Right lobe of liver (tissue), 6 donors: ENCODE measurements at places on chromosomes 6 and 20. TPM values are rescaled to one million over a fixed set of nuclear protein-coding genes. Genes with fewer than 3 reads are reported as not detected.

The AIF1 gene
- 6.7 TPM for total RNA-seq

The GRIK2 gene
- not detected for total RNA-seq

The KCNK15 gene
- total RNA-seq = not detected

The OR2H1 gene
- total RNA-seq = not detected

The SEL1L2 gene
- total RNA-seq = not detected

The EPHA7 gene
- total RNA-seq = not detected

The PPP1R16B gene
- total RNA-seq = 2.7 TPM

DNA sequence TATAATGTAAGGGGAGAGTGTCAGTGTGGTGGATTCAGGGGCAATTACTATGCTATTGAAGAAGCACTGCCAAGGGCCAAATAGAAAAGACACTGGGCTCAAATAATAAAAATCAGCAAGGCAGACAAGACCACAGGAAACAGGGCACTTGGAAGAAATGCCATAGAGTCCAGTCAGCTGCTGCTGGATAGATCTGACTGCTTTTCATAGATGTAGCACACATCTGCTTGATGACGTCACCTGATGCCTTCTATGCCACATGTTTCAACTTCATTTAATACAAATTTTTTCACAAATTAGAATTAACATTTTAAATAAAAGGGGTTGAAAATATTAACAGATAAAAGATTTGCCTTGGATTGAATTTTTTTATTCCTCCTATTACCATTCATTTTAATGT is 23.9 kb upstream of the AHI1 start:
- no peak for DNase-seq

DNA sequence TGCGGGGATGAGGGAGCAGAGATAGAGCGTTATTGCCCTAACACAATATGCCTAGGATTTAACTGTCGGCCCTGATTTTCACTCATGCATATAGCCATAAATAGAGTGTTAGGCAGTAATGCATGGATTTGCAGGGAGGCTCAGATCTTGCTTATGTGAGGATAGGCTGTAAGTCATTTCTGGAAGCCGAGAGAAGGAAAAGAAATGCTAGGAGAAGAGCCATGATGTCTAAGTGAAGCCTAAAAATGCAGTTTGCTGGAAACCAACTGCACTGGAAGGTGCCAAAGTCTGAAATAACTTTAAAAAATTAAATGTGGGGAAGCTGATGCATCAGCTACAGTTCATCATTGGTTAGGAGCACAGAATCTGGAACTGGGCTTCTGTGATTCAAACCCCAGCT is 54.3 kb downstream of the ADTRP start:
- no peak for DNase-seq

GRCh38 chr6:27668442-27669294 is 195.8 kb upstream of the ZNF184 start:
- DNase-seq = no peak

DNA sequence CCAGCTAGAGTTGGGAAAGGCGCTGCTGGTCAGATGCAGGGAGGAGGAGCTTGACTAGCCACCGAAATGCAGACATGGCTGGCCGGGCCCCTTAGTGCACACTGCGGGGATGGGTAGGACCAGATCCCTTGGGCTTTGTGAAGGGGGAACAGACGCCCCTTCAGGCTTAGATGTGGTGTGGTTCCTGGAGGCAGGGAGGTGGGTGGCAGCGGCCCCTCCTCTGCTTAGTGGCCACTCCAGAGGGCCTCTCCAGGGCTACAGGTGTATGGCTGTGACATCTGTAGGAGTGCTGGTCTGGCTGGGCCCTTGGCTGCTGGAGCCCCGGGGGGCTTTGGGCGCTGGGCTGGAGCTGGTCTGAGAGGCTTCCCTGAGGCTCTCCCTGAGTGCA is 5.9 kb downstream of the CCND3 start:
- DNase-seq = no peak

GRCh38 chr6:40946738-40947301 is 92.2 kb downstream of the UNC5CL start:
- no peak for DNase-seq

DNA sequence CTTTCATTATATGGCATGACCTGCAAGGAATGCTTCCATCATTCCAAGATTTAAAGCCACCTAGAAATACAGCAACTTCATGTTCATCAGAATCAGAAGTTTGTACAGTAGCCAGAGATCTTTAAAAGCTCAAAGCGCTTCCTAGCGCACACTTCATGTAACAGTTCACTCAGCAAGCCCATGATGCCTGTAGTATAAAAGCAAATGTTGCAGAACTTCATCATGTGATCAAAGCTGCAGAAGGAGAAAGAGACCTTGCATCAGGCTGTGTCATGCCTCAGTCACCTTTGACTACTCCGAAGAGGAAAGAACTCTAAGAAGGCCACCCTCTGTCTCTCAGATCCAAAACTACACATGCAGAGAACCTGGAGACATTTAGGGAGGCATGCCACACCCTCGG is 78.5 kb downstream of the AGPAT4 start:
- no peak for DNase-seq

DNA sequence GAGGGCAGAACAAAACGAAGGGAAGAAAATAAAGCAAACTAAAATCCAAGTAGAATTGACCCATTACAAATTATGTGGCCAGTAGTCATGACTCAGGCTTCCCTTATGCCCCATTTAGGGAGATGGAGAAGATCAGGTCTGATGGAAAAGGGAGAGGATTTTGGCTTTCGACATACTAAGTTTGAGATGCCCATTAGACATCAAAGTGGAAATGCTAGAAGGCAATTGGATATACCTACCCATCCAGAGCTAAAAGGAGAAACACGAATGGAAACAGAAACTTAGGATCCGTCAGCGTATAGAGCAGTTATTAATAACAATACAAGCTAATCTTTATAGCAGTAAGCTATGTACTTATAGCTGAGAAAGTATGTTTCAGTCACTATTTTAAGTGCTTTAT is 4.8 kb downstream of the TRPC4AP start:
- no peak for DNase-seq

- DNase-seq = peak; percentile 87
Measured at GRCh38 chr6:14804785-14805210, 441.1 kb upstream of the JARID2 start.

DNA sequence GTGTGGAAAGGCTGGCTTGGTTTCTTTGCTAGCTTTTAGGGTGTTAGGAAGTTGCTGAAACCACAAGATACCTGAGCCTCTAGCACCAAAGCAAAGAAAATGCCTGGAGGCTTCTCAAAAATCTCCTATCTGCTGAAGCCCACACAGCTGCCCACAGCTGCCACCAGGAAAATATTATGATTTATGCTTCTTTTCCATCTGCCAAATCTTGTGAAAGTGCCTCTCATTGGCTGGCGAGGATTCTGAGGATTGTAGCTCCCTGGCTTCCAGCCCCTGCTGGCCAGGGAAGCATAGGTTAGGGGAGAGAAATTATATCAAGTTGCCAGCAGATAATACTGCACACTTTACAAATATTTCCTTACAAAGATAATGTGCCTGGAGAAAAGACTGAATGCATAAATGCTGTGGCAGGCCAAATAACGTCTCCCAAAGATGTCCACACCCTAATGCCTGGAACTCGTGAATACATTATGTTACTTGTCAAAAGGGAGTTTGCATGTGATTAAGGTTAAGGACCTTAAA is 98.4 kb downstream of the MRPL14 start:
- DNase-seq = no peak

DNA sequence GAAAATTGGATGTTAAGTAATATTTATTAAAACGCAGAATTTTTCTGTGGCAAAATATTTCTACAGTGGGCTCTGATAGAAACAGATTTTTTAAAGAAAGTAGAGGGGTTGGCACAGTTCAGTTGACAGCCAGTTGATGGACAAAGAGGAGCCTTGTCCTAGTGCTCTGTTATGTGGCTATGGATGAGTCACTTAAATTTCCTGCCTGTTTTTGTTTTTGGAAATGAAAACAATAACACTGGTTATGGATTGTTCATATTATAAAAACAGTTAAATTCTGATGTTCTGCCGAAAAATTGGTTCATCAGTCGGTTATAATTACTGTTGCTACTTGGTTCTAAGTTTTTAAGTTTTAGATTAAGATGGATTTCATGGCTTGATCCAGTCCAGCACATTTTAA is 42.8 kb downstream of the MYO6 start:
- DNase-seq = no peak

GRCh38 chr20:50588034-50588736 is 78.0 kb downstream of the PTPN1 start:
- peak; percentile 79 for DNase-seq

- DNase-seq = no peak
Measured at GRCh38 chr20:24619212-24619611, 149.8 kb downstream of the SYNDIG1 start.

GRCh38 chr20:51195419-51195901 is 172.6 kb upstream of the KCNG1 start:
- DNase-seq = no peak

- DNase-seq = no peak
Measured at GRCh38 chr20:59322081-59322480, 21.7 kb downstream of the EDN3 start.

DNA sequence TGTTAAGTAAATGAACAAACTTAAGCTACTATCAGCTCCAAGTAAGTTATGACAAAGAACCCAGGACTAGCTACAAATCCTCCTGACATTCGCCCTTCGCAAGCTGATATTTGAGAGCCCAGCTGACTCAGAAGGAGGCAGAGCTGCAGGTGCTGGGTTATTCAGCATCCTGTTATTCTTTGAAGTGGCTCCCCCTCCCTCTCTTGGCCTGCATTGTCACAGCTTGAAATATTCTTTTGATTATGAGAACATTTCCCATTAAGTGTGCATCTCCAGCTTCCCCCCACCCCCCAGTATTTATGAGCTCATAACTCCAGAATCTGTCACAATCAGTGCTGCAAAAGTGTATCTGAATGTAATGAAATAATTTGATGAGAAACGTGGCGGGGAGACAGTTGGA is 78.8 kb upstream of the RALY start:
- DNase-seq = no peak

DNA sequence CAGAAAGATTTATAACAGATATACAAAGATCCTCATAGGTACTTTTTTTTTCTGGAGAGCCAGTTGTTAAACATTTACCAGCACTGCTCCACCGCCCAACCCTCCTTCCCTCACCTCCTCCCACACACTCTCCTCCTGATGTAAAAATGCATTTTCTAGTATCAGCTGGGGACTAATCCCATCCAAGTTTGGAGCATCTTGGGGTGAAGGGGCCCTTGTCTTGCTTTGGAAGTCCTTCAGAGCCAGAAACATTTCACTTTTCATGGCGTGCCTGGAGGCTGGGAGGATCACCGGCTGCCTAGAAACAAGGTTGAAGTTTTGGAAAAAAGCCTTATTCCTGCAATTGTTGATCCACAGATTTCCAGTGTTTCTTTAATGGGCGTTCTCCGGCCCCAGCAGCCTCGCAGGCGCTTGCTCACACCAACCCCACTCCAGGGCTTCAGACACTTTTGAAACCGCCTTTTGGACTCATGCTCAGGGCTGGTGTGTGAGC is 165.1 kb upstream of the AFDN start:
- no peak for DNase-seq

DNA sequence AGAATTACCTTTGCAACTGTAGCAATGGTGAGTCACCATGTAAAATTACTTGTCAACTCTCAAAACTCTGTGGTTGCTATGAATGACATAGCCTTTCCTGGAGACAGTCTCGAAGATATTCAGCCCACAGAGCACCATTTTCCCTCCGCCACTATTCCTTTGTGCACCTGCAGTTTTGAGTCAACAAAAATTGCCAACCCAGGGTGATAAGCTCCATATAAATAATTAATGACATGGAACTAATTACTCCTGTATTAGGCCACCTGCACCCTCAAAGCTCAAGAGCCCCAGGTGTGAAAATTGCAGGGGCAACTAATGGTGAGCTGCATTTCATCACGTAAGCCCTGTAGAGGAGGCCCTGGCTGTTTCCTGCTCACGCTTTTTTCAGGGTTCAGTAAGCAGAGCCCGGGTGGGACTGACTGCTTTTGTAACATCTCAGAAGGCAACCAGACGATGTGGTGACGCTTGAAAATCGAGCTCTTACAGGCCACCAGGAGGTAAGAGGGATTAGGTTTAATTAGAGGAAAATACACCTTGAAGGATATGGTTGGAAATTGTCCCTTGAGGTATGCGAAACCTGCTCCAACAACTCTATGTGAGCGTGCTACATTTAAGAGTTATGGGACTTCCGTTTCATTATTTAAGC is 70.8 kb downstream of the BMP2 start:
- DNase-seq = no peak

- DNase-seq = no peak
Measured at GRCh38 chr6:36755435-36756348, 58.1 kb downstream of the RAB44 start.

DNA sequence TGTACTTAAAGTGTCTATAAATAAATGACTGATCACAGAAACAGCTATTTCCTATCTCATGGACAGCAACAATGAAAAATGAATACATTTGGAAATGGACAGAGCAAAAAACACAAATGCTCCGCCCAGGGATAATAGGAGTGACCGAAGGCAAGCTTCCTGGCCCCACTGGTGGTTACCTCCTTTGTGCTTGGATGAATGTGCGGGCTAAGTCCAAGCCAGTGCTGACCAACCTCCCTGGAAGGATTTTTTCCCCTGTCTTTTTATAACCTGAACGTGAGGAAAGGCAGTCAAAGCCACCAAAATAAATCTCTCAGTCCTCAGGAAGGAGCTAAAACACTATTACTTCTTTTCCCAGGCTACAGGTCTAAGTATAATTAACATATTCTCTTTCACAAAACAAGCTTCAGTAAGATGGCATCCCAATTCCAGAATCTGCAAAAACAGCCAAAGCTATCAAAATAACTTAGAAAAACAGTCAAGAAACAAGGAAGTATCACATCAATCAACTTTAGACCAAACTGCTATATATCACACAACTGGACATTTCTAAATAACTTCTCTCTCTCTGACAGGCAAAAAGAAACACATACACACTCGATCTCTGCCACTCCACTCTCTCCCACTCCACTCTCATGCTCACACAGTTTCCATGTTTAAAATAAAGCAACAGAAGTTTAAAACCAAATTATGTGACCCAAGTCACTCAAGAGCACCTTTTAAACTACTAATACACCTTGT is 10.0 kb downstream of the KIF16B start:
- DNase-seq = no peak
